ENCODE measurements at places on chromosomes 12 and 14.

DNA sequence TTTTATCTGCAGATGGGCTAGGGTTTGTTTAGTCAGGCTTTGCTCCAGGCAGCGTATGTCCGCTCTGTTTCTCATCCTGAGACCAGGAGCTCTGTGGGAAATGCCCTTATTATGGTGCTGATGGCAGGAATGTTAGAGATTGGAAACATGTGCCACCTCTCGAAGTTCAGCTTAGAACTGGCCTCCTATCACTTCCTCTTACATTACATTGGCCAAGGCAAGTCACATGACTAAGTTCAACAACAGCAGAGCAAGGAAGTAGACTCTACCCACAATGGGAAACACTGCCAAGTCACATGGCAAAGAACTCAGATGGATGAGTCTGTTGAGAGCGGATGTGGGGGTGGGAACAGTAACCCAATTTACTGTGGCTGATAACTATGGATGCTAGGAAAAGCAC is 161.9 kb upstream of the WSCD2 start:
- no peak for DNase-seq

DNA sequence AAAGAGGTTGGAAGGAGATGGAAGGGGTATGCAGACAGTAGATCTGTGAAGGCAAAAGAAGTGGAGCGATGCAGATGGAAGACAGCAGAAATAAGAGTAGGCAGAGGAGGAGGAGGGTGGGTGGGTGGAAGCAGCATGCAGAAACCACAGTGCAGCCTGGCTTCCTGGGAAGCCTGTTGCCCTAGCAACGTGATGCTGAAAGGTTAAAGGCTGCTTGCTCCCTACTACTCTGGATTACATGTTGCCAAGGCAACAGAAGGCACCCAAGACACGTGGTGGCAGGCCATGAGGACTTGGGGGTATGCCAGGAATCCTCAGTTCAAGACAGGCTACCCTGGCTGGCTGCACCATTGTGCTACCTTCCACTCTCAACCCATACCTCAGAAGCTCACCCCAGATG is 129.6 kb downstream of the GRIN2B start:
- DNase-seq = no peak

DNA sequence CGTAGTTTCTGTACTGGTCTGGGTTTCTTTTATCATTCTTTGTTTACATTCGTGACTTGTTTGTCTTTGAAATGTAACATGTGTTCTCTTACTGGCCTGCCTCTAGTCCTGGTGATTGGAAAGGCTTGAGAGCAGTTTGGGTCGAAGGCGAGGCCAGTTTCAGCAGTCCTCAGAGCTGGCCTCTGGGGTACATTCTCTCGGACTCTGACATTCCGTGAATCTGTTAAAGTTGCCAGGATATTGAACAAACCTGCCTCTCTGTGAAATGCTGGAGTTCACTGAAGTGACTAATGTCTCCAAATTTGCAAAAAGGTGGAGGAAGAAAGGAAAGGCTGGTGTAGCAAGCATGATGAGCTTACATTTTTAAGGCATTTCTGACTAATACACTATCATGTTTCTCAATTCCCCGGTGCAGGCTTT is 1.5 kb downstream of the PLEKHA5 start:
- DNase-seq = peak; percentile 67

DNA sequence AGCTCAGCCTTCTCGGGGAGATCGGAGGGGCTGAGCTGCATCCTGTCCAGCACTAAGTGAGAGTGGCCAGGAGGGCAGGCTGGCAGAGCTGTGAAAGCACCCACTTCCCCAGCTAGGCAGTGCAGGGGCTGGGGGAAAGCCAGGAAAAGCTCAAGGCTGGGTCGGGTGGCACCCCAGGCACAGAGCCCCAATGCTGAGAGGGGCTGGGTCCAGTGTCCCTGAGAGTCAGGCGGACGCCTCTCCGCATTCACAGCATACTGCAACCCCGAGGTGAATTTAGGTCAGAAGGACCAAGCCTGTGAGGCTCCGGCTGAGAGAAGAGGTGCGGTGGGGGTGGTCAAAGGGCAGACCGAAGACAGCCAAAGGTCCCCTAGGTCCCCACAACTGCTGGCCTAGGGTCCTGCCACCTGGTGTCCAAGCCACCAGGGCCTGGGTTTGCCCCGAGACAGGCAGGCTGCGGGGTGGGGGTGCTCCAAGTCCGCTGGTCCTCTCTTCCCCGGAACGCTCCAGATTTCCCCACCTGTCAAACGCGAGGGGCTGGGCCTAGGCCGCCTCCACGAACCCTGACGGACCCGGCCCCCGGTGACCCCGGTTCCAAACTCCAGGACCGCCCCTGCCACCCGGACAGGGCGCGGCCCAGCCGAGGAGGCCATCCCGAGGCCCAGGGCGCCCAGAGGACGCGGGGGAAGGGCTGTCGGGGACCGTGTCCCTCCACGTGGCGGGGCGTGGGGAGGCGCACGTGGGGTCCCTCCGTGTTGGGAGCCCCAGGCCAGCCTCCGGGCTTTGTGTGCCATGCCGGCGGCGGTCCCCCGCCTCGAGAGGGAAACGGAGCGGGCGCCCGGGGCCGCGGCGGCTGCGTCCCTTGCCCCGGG is 527 bp downstream of the CAMKK2 start:
- DNase-seq = peak; percentile 52

DNA sequence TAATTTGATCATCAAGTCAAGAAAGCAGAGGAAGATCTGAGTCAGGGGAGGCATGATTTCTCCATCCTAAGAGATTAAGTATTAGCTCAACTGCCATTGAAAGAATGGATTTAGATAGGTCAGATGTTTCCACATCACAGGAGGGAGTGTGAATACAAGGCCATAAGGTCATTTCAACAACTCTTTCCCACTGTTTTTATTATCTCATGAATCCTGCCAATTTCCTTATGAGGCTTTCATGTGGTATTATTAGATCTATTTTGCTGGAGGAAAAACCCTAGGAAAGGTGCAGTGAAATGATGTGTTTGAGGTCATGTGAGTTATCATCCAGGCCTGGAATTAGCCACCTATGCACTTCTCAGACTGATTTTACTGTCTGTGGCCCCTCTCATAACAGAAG is 269.0 kb downstream of the NOVA1 start:
- DNase-seq = no peak

GRCh38 chr12:53588123-53588522 is 38.1 kb downstream of the ATF7 start:
- no peak for DNase-seq

DNA sequence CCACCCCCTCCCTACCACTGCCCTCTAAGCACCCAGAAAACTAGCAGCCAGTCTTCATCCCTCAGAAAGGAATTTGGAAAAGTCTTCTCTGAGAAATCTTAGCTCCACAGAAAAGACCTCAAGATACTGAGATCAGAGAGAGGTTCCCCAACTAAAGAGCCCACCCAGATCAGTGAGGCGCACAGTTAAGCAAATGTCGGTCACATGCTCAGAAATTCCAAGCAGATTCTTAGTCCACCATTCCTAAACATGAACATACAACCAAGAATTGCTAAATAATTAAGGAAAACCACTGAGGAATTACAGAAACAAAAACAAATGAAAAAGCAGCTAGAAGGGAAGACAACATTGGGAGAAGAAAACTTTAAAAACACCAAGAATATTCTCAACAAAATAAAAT is 32.3 kb downstream of the MED13L start:
- no peak for DNase-seq

GRCh38 chr12:16076970-16077522 is 165.9 kb downstream of the DERA start:
- DNase-seq = no peak

DNA sequence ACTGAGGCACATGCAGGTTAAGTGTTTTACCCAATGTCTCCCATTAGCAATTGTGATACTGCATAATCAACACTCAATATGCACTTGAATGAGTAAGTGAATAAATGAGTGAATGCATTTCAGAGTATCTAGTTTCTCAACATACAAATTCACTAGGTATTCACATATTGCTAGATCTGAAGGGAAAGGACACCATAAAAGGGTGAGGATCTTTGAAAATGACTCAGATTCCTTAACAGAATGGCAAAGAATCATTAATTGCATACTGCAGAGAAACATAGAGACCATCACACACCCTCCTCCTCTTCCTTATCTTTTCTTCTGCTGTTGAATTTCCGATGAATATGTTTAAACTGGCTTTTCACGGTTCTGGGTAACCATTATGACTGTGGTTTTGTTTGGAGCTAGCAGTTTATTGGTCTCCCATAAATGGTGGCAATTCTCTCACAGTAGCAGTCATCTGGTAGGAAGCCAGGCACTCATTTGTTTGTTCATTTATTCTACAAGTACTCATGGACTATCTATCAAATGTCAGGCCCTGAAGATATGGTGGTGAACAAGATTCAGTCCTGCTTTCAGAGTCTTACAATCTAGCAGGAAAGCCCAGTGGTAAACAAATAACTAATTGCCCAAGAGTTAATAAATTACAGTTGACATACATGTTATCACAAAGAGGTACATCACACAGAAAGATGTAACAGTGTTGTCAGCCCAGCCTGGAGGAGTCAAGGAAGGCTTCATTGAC is 70.2 kb downstream of the LLPH start:
- no peak for DNase-seq

- DNase-seq = peak; percentile 55
Measured at GRCh38 chr12:57090924-57091637, 2.2 kb downstream of the NAB2 start.

DNA sequence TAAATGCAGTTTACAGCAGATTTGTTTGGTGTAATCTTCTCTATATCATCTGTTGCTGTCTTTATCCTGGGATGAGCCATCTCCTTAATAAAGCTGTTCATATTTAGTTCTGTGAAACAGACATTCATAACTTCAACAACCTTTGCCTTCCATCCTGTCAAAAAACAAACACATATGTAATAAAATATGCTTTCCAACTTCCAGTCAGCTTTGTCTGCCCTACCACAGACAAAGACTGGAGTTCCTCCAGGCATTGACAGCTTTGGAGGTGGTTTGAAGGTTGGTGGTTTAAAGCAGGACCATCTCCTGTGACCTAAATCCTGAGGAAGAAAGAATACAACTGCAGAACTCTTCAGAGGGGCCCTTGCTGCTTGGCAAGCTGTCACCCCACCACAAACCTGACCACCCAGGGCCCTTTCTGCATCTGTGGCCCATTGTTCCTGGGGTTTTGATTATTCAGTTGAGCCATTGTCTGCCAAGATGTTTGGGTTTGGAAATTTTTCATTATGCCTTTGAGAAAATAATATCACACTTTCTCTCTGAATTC is 28.2 kb upstream of the PTGR2 start:
- DNase-seq = no peak

DNA sequence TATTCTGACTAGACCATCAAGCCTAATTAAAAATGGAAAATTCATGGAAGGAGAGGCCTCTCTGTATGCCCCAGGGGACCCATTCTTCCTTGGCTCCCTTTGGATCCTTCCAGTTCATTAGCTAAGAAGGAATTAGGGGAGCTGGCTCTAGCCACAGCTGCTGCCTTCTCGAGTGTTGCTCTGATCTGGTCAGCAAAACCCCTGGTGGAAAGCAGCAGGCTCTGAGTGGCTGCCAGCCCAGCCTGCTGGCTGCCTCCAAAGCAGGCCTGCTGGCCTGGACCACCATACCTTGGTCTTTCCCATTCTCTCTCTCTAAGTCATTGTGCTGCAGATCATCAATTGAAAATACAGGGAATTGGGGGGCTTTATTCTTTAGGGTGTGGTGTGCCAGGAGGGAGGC is 29.0 kb upstream of the AKAP6 start:
- no peak for DNase-seq

DNA sequence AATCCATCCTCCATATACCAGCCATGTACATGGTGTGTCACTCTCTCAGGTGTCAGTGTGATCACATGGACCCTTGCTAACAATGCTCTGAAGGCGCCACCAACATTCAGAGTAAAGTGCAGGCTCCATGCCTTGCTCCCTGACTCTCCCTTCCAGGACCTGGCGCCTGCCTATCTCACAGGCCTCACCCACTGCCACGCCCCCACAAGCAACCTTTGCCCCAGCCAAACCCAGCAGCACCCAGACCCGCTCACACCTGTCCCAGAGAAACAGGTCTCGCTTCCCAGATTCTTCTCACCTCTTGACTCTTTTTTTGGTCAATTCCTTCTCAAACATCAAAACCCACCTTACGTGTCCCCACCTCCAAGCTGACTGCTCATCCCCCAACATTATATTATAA is 52.3 kb downstream of the KCNK10 start:
- DNase-seq = no peak

DNA sequence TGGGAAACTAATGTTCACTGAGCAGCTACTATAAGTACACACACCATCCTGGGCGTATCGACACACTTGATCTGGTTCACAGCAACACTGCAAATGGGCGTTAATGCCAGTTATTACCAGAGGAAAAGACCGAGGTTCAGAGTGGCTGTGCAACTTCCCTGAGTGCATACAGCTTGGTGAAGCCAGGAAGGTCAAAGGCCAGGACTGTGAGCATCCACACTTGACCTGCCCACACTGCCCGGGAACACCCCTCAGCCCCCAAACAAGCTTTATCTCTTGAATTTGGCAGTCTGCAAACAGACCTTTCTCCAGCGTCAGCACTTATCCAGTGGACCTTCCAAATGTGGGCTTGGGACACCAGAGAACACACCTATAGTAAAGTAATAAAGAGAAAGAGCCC is 312.6 kb downstream of the BCL11B start:
- DNase-seq = no peak

DNA sequence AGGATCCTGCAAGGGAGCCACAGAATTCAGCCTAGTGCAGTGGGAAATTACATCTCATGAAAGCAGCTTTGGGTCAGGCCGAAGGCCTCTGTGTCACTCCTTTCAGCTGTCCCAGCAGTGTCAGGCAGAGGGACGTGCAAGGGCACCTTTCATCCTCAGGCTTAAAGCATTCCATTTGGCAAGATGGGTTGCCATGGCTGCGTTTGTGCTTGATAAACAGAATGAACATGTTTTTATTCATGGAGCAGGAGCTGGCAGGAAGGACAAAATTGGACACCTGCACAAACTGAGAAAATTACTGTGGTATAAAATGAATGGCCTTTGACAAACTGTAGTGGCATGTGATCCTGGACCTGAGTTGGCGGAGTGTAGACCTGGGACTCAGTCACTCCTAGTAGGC is 29.4 kb downstream of the ACAD10 start:
- no peak for DNase-seq

DNA sequence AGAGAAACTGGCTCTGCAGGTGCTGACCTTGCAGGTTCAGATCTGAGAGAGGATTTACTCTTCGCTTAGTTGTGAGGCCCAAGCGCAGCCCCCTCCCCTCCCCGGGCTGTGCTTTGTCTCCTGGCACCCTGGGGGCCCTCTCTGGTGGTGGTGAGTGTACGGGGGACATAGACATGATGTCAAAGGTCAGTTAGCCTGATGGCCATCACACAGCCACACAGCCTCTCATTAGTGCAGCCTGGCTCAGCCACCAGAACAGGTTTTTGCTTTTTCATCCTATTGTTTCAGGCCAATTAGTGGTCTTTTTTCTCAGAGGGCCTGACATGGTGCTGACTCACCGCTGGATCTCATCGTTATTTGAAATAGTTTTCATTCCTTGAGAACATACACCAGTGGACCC is 437.9 kb downstream of the AACS start:
- DNase-seq = no peak

- peak; percentile 54 for DNase-seq
Measured at GRCh38 chr14:55749201-55749812, 169.3 kb downstream of the KTN1 start.

DNA sequence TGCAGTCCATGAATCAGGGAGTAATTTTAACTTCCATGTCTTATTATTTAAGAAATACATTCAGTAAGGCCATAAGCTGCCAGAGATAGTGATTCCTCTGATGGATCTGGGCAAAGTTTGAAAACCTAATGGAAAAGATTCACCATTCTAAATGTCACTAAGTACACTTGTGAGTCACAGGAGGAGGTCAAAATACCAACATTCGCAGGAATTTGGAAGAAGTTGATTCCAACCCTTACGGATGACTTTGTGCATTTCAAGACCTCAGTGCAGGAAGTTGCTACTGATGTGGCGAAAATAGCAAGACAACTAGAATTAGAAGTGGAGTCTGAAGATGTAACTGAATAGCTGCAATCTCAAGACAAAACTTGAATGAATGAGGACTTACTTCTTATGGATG is 69.8 kb downstream of the OSBPL8 start:
- peak; percentile 3 for DNase-seq

Data from adipocyte (in vitro differentiated cells).